Vagina (tissue), 2 donors: ENCODE measurements at places on chromosomes 5 and 9.

DNA sequence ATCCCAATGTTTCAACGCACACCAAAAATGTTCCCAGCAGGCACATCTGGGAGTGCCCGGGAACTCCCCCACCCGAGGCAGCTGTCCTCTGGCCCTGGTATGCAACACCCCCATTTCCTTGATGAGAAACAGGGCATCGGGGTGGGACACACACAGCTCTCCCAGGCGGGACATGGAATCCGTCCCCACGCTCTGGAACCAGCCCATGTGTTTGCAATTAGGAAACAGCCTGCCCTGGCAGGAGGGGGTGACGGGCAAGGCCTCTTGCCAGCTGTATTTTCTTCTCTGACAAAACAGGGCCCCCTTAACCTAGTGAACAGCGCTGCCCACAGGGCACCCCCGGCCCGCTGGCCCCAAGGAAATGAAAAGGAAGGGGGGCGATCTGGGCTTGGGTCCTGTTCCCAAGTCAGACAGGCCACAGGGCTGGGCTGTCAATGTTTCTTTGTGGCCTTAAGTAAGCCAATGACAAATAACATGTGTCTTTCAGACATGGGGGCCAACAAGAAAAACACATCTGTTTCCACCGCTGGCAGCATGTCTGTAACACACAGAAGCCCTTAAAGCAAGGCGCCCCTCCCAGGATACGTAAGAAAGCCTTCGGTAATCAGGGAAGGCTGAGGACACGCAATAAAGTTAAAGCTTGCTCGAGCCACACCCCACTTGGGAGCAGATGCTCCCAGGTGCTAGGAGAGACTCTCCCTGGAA lies 125.3 kb downstream of the ROR2 start:
- H3K36me3 ChIP-seq: no peaks in the 10 kb centered on the region
- peak overlapping the region; percentile 15 for H3K4me3 ChIP-seq
- H3K27ac ChIP-seq: peak overlapping the region; percentile 31
- H3K4me1 ChIP-seq: peaks cover 29% of the 10 kb centered on the region
- no peaks in the 10 kb centered on the region for H3K27me3 ChIP-seq
- no peak for DNase-seq

DNA sequence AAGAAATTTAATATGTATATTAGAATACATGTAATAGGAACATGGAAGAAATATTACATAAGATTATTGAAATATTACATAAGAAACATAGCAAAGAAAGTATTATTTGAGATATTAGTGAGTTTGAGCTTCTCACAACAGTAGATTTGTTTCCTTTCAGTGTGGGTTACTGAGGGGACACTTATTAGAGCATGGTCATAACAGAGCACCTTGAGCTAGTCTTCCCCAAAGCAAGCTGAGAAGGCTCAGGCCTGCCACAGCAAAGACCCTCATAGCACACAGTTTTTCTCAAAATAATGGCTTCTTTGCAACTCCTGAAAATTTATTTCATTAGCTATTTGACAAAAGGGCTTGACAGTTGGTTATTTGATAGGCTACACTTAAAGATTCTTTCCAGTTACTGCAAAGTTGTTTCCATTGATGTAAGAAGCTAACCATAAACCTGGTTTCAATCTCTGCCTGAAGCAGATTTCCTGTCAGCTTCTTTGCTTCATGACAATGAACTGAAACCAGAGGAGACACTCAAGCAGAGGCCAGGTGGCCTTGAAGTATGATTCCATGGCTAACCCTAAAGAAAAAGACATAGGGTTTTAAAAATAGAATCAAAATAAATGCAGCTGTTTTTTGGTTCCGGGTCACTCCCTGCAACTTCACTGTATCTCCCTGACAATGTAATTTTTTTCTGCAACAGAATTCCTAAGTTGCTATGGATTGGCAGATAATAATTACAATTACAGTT lies 68.6 kb downstream of the ERMP1 start:
- no peaks in the 10 kb centered on the region for H3K4me1 ChIP-seq
- no peaks in the 10 kb centered on the region for H3K36me3 ChIP-seq
- no peak overlapping the region for H3K27ac ChIP-seq
- H3K27me3 ChIP-seq: no peaks in the 10 kb centered on the region

DNA sequence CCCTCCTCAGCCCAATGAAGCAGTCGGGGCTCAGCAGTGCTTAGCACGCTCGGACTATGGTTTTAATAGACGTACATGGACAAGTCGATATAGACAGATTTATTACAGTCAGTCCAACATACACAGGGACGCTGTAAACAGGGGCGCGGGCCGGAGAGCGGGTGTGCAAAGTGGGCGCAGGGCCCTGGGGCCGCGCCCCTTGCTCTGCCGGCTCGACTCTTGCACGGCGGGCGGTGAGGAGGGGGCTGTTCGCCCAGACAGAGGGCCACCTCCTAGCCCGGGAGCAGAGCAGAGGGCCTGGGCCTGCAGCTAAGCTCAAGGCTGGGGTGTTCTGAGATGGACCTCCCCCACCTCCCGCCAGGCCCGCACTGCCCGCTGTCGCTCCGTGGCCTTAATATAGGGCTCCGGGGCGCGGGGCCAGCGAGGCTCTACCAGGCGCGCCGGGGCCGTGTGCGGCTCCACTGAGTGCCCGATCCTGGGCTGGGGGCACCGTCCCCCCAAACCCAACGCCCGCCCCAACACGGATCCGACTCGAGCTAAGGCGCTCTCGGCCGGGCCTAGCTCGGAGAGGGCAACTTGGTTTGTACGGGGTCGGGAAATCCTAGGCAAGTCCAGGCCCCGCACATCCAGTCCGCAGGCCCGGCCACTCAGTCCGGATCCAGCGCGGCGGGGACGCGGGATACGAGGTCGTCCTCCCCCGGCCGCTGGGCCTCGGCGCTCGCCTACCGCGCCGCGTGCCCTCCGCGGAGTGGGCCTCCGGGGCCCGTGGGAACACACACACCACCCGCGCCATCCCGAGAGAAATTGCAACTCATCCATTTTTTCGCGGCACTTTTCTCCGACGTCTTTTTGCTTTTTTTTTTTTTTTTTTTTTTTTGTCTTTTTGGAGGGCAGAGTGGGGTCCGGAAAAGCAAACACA lies 6.1 kb downstream of the PITX1 start:
- peak overlapping the region; percentile 9 for H3K4me3 ChIP-seq
- H3K4me1 ChIP-seq: peaks cover 30% of the 10 kb centered on the region
- no peaks in the 10 kb centered on the region for H3K36me3 ChIP-seq
- H3K27ac ChIP-seq: peak overlapping the region; percentile 95
- H3K27me3 ChIP-seq: peaks cover 18% of the 10 kb centered on the region

DNA sequence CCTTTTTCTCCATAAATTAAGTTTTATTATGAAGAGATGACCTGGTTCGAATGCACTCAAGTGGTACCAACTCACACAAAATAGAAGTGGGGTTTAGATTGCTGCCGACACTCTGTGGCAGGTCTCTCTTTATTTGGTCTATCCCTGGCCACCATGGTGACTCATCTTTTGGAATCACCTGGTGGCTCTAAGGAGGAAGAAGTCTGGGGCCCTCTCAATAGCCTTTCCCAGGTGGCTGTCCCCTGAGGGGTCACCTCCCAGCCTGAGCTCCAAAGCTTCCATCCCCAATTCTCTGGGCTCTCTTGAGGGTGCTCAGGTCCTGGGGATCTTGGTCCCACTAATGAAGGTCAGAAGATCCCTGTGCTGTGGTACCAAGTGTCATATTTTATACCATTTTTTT lies 136.8 kb downstream of the MVB12B start:
- DNase-seq: no peak
- H3K4me1 ChIP-seq: no peaks in the 10 kb centered on the region
- no peak overlapping the region for H3K4me3 ChIP-seq
- H3K27ac ChIP-seq: no peak overlapping the region
- no peaks in the 10 kb centered on the region for H3K36me3 ChIP-seq

GRCh38 chr5:31096238-31096865 lies 97.1 kb upstream of the CDH6 start:
- no peak overlapping the region for H3K27ac ChIP-seq
- DNase-seq: no peak
- H3K36me3 ChIP-seq: no peaks in the 10 kb centered on the region
- no peak overlapping the region for H3K4me3 ChIP-seq

DNA sequence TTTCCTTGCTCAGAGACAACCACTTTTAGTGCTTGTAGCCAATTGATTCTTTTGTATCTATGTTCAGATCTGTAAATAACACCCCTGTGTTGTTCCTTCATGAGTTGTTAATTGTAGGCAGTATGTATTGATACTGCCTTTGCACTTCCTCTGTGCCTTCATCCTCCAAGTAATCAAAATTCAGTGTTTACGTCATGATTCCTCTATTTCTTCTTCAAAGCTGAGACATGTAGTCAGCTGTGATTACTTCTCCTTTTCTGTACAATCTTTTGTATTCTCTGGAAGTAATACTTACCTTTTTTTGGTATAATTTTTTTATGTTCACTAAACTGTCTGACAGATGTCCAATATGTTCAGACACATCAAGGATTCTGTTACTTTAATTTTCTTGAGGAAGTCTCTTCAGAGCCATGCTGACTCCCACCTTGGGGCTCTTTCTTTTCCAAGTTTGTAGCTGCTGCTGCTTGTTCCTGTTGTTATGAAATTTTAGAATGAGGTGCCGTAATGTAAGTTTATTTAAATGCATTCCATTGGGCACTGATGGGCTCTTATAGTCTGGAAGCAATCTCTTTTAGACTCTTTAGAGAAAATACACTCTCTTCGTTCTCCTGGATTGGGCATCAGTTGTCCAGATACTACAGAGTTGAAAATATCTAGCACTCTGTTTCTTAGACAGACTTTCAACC lies 30.5 kb upstream of the LRRC70 start:
- no peak overlapping the region for H3K4me3 ChIP-seq
- no peak overlapping the region for H3K27ac ChIP-seq
- no peaks in the 10 kb centered on the region for H3K36me3 ChIP-seq

DNA sequence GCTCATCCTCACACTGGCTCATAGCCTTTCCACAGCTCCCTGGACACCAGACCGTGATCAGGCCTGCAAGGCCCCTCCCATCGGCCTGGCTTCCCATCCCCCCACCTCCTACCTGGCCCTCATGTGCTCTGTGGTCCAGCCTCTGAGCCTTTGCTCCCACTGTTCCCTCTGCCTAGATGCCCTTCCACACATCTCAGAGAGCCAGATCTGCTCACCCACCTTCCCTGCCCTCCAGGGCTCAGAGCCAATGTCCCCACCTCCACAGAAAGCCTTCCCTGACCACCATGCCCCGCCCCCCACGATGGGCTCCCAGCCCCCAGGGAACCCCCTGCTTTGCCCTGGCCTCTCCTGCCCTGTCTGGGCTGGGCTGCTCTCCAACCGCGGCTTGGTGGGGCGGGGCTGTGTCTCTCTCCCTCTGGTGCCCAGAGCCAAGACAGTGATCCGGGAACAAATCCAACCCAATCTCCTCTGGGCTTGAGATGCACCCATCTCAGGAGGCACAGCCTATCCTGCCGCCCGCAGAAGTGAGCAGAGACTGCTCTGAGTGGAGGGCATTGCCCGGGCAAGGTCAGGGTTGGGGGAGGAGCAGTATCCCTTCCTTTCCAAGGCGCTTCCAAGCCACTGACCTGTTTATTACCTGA lies 1.6 kb downstream of the NINJ1 start:
- H3K4me3 ChIP-seq: peak overlapping the region; percentile 95
- peaks cover 95% of the 10 kb centered on the region for H3K4me1 ChIP-seq
- H3K27ac ChIP-seq: peak overlapping the region; percentile 99
- no peaks in the 10 kb centered on the region for H3K36me3 ChIP-seq
